ENCODE measurements at places on chromosomes 7 and 10.

- DNase-seq, result no peak
Observed at GRCh38 chr10:71437537-71438092, 40.9 kb downstream of the CDH23 start.

- DNase-seq, result peak; percentile 81
Observed at GRCh38 chr10:100744136-100744986, 1.0 kb upstream of the PAX2 start.

GRCh38 chr10:51894771-51895578, 195.6 kb upstream of the CSTF2T start:
- DNase-seq, result no peak

DNA sequence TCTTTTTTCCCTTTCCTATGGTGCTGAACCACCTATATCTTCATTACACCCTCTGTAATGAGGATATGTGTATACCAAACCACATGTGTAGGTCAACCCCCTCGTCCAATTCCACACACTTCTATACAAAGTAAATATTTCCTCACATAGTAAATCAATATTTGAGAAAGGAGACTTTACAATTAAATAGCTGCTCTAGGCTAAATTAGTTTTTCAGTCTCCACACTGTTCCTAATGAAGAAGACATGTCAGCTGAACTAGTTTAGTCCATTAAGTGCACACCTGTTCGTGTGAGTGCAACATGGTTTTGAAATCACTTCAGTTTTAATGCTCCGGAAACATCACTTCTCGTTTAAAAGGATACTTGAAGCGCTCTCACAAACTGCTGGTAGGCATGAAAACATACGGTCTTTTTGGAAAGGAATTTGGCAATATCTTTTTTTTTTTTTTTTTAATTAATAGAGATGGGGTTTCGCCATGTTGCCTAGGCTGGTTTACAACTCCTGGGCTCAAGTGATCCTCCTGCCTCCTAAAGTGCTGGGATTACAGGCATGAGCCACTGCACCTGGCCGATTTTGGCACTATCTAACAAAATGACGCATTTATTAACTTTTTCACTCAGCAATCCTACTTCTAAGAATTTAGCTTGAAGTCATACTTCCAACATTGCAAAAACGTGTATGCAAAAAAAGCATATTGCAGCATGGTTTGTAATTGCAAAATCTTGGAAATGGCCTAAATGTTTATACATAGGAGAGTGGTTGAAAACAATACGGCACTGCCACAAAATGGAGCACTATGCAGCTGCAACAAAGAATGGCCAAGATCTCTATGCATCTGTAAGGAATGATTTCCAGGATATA, 2.1 kb upstream of the XRCC2 start:
- no peak for DNase-seq

DNA sequence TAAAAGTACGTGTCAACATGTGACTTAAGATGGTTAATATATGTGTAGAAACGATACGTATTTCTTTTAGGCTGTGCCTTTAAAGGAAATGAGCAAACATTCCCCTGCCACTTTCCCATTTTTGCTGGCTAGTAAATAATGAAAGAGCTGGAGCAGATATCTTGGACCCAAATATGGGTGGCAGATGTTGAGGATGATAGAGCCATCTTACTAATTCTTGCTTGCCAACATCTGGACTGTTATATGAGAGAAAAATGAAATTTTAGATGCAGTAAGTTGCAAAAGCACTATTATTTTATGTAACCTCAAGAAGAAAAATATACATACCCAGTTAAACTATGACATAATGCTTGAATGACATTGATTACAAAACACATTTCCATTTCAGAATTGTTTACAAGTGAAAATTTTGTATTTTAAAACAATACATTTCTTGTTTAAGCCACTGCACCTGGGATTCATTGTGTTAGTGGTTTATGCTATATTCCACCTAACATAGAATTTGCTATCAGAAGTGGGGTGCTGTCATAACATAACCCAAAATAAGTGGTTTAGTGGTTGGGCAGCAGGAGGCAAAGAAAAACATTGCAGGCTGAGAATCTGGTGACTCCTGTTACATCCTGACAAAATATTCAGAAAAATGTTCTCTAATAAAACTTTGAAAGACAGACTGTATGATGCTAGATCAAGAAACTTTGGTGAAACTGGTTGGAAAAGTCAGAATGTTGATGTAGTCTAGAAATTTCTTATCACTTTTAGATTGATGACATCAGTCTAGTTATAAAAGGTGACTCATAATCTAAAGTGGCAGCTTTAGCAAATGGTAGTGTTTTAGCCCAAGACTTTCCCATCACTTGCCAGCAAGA, 305.0 kb downstream of the PTEN start:
- DNase-seq, result no peak

DNA sequence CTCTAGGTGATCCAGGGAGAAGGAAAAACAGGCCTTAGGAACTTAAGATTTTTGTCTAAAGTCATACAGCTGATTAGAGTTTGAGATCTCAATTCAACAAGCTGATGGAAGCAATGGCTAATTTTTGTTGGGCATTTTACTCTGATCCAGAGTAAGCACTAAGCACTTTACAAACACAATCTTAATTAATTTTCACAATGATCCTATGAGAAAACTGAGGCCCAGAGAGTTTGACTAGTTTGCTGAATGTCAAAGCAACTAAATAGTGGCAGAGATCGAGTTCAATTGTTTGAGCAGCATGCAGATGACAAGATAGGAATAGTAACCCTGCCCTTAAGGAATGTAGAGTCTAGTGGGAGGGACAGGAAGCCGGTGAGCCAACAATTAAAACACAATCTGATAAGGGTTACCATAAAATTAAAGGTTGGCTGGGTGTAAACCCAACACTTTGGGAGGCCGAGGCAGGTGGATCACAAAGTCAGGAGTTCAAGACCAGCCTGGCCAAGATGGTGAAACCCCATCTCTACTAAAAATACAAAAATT, 13.5 kb upstream of the RPEL1 start:
- DNase-seq, result no peak

DNA sequence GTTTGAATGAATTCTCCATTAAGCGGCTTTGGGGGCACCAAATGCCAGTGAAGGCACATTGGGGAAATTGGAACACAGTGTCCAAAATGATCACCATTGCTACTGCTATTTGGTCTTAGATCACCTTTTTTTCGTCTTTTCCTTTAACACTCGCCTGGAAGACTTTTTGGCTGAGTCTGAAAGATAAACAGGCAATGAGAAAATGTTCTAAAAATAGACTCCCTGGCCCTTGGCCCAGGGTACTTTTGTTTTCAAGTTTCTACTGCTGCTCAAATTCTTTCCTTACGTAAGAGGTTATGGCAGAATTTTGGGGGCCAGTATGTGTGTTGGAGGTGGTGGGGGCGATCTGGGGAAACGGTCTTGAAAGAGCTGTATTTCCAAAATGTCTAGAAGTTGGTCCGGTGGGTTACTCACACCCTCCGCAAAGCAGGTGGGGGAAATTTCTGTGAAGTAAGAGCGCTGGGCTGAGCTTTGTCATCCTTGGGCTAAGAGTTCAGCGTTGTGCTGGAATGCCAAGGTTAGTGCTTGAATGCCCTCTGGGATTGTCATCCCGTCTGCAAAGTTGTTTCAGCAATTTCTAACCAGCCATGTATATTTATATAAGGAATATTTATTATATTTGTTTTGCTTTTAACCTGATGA, 1.3 kb upstream of the ITPRIP start:
- DNase-seq, result no peak

- DNase-seq, result no peak
Observed at GRCh38 chr10:97582169-97582568, 2.0 kb upstream of the HOGA1 start.

- DNase-seq, result no peak
Observed at GRCh38 chr10:79409726-79410085, 35.7 kb downstream of the ZCCHC24 start.

DNA sequence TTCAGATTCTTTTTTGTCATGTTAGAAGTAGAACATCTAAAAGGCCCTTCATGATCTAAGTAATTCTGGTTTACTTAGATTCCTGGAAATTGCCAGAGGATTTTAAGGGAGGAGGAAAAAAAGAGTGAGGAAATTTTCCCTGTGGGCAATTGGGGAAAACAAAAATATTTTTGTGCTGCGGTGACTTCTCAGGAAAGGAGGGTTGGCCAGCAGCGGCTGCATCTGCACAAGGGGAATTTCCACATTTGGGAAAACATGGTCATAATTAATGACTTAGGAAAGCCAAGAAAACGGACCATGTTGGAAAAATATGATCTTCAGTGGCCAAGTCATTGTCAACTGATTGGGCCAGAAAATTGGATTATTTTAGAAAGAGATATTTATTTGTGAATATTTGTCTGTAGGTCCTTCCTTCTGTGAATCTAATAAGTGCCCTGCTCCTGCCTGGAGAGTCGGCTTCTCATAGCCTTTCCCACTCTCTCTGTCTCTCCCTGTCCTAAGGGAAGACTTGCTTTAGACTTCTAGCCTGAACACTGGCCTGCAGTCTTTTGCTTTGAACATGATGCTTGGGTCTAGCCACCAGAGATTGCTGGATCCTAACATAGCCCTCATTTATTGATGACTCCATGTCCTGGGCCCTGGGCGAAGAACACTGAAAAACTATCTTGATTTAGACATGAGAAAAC, 124.2 kb upstream of the MKLN1 start:
- no peak for DNase-seq

All from spinal cord (tissue), 10 donors.